HS-27A (cell line): ENCODE measurements at places on chromosomes 16 and 17.

DNA sequence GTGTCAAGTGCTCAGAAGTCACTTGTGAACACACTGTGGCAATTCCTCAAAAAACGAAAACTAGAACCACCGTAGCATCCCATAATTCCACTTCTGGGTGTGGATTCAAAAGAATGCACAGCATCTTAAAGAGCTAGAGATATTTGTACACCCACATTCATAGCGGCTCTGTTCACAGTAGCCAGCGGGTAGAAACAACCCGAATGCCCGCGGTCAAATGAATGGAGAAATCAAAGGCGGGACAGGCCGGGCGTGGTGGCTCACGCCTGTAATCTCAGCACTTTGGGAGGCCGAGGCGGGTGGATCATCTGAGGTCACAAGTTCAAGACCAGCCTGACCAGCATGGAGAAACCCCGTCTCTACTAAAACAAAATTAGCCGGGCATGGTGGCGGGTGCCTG, 337.5 kb downstream of the SEC14L1 start:
- DNase-seq: no peak

- no peak for DNase-seq
These were observed 633 bp upstream of the NOL3 start for GRCh38 chr16:67169642-67170167.

DNA sequence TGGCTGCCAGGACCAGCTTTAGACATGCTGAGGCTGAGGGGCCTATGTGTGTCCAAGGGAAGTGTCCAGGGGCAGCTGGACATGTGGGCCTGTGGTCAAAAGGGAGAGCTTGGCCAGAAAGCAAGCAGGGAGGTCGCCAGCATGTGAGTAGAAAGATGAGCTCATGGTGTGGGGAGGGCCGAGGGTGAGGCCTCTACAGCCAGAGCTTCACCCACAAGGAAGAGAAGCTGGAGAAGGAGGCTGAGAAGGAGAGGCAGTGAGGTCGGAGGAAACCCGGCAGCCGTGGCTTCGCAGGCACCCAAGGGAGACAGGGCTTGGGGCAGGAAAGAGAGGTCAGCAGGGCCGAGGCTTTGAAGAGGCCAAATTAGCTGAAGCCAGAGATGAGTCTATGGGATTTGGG, 4.0 kb upstream of the HSD11B2 start:
- no peak for DNase-seq

- DNase-seq: no peak
These were observed 8.9 kb downstream of the MYO15B start for GRCh38 chr17:75596320-75597087.

GRCh38 chr17:17663160-17664063, 17.8 kb upstream of the RAI1 start:
- DNase-seq: peak; percentile 46

GRCh38 chr16:21265104-21265837, 12.8 kb downstream of the CRYM start:
- DNase-seq: no peak

- DNase-seq: no peak
These were observed 13.9 kb downstream of the CES5A start for GRCh38 chr16:55861288-55861687.

DNA sequence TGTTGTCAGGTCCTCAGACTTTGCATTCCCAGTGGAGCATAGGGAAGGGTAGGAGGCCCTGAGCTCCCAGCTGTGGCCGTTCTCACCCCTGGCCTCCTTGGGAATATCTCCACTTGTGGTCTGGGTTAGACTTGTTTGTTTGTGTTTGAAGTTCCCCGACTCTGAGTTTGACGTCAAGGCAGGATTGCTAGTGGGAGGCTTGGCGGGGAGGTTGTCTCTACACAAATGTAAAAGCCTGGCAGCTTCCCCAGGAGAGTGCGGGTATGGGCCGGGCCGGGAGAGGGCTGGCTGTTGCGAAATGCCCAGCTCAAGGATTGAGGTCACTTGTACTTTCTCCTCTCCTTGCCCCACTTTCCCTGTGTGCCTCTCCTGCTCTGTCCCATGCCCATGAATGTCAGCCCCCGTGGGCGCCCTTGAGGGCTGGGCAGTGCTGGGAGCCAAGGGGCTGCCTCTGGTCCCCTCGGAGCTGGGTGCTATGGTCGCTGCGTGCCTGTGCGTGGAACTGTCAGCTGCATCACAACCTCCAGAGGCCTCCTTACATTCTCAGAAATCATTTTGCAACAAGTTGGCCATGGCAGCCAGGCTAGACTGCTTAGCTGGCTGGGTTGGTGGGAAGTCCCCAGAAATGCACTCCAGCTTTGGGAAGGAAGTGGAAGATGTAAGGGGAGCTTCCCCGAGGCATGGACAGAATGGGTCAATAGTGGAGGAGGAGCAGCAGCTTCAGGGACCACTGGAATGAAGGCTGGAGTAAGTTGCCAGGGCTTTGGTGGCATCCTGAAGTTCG, 84.3 kb downstream of the KSR1 start:
- no peak for DNase-seq

DNA sequence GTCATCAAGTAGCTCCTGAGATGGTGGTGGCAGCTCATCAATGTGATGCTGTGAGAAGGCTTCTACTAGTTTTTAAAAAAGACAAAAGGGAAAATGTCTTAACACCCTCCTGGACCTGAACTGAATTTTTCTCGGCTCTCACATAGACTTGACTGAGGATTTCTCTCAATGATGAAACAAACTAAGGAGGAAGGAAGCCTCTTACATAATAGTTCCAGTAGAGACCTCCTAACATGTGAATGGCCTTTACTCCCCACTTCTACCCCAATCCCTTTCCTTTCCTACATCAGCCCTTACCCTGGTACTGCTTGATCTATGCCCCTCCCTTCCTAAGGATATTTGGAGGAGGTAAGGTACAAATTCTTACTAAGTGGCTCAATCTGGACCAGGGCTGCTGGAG, 54.8 kb upstream of the MTMR4 start:
- no peak for DNase-seq

GRCh38 chr16:55250701-55251100, 73.3 kb upstream of the IRX6 start:
- DNase-seq: no peak

GRCh38 chr17:21167303-21167702, 40.5 kb downstream of the DHRS7B start:
- DNase-seq: no peak

GRCh38 chr17:21171309-21171922, 42.5 kb downstream of the TMEM11 start:
- no peak for DNase-seq

- no peak for DNase-seq
These were observed 13.5 kb upstream of the ALOX15B start for GRCh38 chr17:8025176-8025911.

DNA sequence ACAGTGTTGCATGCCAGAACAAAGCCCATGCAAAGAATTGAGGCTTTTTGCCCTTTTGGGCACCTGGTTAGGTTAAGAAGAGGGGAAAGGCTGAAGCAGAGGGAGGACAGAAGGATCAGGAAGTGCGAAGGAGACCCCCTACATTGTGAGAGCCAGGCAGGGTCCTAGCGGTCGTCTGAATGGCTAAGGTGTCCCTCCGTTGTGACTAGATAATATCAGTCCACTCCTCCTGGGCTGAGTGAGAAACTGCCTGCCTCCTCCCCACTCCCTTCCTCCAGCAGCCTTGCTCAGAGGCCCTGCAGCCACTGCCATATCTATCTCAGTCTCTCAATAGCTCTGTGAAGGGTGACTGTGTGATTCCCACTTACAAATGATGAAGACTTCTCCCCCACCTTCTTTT, 75.1 kb downstream of the WSB1 start:
- DNase-seq: no peak

DNA sequence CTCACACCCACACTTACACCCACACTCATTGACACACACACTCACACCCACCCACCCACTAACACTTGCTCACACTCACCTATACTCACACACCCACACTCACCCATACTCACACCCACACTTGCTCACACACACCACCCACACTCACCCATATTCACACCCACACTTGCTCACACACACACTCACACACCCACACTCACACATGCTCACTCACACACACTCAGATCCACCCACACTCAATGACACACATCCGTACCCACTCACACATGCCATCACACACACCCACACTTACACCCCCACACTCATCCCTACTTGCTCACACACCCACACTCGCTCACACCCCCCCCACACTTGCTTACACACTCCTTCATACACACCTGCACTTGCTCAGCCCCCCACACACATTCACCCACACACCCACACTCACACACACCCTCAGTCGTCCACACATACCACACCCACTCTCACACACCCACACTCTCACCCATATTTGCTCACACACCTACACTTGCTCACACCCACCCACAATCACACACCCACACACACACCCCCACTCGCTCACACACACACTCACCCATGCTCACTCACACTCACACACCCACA, 321.1 kb upstream of the N4BP1 start:
- no peak for DNase-seq

DNA sequence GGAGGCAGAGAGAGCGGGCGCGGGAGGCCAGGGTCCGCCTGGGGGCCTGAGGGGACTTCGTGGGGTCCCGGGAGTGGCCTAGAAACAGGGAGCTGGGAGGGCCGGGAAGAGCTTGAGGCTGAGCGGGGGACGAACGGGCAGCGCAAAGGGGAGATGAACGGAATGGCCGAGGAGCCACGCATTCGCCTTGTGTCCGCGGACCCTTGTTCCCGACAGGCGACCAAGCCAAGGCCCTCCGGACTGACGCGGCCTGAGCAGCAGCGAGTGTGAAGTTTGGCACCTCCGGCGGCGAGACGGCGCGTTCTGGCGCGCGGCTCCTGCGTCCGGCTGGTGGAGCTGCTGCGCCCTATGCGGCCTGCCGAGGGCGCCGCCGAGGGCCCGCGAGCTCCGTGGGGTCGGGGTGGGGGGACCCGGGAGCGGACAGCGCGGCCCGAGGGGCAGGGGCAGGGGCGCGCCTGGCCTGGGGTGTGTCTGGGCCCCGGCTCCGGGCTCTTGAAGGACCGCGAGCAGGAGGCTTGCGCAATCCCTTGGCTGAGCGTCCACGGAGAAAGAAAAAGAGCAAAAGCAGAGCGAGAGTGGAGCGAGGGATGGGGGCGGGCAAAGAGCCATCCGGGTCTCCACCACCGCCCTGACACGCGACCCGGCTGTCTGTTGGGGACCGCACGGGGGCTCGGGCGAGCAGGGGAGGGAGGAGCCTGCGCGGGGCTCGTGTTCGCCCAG, 1.2 kb upstream of the CBX4 start:
- DNase-seq: no peak

DNA sequence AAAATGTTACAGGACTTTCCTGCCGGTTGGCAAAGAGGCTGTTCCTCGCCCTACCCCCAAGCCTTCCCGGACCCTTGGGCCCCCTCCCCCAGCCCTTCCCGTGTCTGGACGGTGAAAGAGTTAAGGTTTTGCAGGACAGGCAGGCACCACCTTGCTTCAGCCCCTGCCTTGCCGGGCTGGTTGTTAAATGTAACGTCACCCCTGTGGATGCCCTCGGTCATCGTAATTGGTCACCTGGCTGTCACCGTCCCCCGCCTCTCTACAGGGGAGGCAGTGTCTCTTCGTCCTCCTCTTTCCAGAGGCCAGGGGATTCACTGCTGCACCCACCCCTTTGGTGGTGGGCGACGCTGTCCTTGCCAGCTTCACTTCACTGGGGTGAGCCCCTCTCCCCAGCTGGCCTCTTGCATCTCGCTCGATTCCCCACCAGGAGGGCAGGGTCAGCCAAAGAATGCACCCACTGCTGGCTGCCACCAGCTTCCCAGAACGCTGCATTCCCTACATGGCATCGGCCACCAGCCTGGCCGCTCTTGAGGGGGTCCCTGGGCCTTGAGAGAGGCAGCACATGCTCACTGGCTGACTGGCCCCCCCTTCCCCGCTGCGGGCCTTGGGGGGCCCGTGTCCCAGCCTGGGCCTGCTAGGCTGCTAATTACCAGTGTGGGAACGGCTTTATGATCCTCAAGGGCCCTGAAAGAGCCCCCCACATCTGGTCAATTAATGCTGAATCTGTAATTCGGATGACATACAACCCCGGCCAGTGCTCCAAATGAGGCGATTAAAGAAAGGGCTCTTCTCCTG, 25.2 kb upstream of the GSE1 start:
- no peak for DNase-seq
